ENCODE measurements at places on chromosomes 11 and 22. TPM values are rescaled to one million over a fixed set of nuclear protein-coding genes. Genes with fewer than 3 reads are reported as not detected.

- DNase-seq, result no peak
Observed at GRCh38 chr11:126080161-126080941, 17.7 kb upstream of the CDON start.

DNA sequence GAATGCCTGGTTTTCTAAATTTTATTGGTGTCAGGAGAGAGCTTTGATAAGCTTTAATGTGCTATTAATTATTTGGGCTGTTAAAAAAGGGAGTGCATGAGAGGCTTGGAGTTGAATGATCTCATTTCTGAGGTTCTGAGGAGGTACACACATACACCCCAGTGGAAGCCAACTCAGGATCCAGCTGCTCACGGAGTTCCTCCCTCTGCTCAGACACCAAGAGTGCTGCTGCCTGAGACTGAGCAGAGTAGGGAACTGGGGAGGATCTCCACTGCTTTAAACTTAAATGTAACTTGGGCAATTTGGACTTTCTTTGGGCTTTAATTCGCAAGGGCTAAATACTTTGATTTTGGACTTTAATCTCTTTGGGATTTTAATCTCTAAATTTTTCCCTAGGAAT, 414.4 kb upstream of the CADM1 start:
- DNase-seq, result no peak

DNA sequence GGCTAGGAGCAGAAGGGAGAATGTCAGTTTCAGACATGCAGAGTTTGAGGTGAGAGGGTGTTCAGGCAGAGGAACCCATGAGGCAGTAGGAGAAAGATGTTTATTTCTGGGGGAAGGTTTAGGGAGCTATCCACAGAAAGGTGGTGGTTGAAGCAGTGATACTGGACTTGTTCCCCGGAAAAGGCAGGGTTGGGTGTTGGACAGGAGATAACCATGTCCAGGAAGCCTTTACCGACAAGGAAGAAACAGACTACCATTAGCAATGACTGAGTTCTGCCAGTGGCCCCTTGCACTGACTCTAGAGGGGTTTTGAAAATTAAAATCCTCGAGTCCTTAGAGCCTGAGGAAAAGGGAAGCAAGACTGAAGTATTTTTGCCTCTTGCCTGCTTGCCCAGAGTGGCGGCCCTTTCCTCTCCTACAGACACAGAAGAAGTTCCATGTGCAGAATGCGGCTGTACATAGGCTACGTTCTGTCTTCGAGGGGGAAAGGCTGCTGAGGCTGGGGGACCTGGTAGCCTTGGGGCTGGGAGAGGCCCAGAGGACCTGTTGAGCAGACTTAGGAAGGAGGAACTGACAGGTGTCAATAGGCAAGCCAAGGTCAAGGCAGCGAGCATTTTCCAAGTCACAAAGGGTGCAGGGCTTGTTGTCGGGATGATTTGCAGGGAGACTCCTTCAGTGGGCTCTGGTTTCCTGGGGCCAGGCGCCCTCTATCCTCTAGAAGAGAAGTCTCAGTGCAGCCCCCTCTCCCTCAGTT, 146.7 kb downstream of the LDLRAD3 start:
- no peak for DNase-seq

Gene OR51E2
- total RNA-seq, result not detected

Gene OR8G1
- not detected for total RNA-seq

- DNase-seq, result no peak
Observed at GRCh38 chr11:70829134-70829885, 423.1 kb downstream of the SHANK2 start.

DNA sequence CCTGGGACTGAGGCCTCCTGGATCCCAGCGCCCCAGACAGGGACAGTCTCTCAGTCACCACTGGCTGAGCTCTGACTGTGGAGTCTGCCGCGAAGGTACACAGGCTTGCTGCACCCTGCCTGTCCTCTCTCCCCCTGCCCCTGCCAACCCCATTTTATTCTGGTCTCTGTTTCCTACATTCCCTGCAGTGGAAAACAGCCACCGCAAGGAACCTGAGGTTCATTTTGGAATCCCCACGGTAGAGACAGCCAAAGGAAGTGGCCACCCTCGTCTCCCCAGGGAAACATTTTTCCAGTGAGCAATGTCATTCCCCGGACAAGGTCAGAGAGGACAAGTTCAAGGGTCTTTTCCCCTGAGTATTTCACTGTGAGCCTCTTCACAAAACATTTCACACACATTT, 56.6 kb downstream of the FBXO7 start:
- DNase-seq, result no peak

Measured in HT1080 (cell line).